ENCODE measurements at places on chromosomes 11 and 22. TPM values are rescaled to one million over a fixed set of nuclear protein-coding genes. Genes with fewer than 3 reads are reported as not detected.

The XKR3 gene
- polyA plus RNA-seq, result not detected

The CARS1 gene
- polyA plus RNA-seq, result 57.1 TPM

The SNU13 gene
- 103 TPM for polyA plus RNA-seq

The TMEM191C gene
- polyA plus RNA-seq, result 10.2 TPM

The SLC22A12 gene
- not detected for polyA plus RNA-seq

The MUC5AC gene
- polyA plus RNA-seq, result 0.09 TPM

The RRM1 gene
- polyA plus RNA-seq, result 16.6 TPM

The OR4C45 gene
- not detected for polyA plus RNA-seq

The TMPRSS5 gene
- not detected for polyA plus RNA-seq

The TUT1 gene
- polyA plus RNA-seq, result 5.3 TPM

The PAAF1 gene
- polyA plus RNA-seq, result 12.3 TPM

The GAS2 gene
- polyA plus RNA-seq, result 1.8 TPM

The MS4A3 gene
- not detected for polyA plus RNA-seq

The FGF19 gene
- not detected for polyA plus RNA-seq

The MB gene
- polyA plus RNA-seq, result 84.7 TPM

The UPK3A gene
- polyA plus RNA-seq, result 0.98 TPM

The MOGAT2 gene
- polyA plus RNA-seq, result 26.4 TPM

The CD3E gene
- 1.2 TPM for polyA plus RNA-seq

The OR56A1 gene
- not detected for polyA plus RNA-seq

The OR52H1 gene
- polyA plus RNA-seq, result not detected

The SNX19 gene
- polyA plus RNA-seq, result 25.0 TPM

The OR8G5 gene
- 0.10 TPM for polyA plus RNA-seq

The SYNGR1 gene
- polyA plus RNA-seq, result 8.4 TPM

The CRYBA4 gene
- not detected for polyA plus RNA-seq

The NDUFS8 gene
- polyA plus RNA-seq, result 164 TPM

The ELMOD1 gene
- not detected for polyA plus RNA-seq

The MMP13 gene
- 0.92 TPM for polyA plus RNA-seq

The OLFML1 gene
- 2.7 TPM for polyA plus RNA-seq
